Skeletal muscle cell (primary cell): ENCODE measurements at places on chromosomes 2 and 18.

- DNase-seq = peak; percentile 0
These were observed 340.5 kb upstream of the KYNU start for GRCh38 chr2:142536966-142537365.

DNA sequence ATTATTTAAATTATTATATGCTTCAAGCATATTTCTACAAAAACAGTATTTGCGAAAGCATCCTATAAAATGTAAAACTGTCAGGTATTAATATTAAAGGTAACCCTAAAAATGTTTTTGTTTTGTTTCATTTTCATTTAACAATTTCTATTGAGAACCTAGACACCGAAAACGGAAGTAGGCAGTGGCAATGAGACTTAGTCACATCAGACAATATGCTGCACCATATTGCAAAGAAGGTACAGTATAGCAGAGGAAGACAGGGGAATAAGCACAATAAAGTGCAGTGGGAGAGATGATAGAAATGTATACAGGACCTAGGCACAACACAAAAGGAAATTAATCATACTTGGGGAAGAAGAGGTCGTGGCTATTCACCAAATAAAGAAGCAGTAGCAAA is 12.2 kb downstream of the SCN1A start:
- no peak for DNase-seq

DNA sequence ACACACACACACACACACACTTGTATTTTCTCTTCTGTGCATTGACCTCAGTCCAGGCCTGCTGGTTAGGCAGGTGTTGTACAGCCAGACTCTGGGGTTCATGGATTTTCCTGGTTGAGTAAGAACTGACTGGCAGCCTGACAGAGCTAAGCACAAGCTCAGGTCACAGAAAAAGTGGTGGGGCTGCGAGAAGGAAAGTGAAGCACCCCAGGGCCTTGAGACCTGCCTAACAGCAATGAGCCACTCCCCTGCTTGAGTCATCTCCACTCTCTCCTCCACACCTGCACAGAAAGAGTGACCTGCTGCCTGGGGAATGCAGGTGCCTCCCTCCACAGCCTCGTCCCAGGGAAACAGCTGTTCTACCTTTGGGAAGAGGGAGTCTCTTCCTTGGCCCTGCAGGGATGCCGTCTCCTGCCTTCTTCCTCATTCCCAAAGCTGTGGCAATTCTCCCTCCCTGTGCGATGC is 91.4 kb upstream of the LGALSL start:
- DNase-seq = no peak

- no peak for DNase-seq
These were observed 154.3 kb upstream of the FN1 start for GRCh38 chr2:215590010-215590745.

- DNase-seq = no peak
These were observed 30.0 kb upstream of the SULT1C4 start for GRCh38 chr2:108347786-108348185.

DNA sequence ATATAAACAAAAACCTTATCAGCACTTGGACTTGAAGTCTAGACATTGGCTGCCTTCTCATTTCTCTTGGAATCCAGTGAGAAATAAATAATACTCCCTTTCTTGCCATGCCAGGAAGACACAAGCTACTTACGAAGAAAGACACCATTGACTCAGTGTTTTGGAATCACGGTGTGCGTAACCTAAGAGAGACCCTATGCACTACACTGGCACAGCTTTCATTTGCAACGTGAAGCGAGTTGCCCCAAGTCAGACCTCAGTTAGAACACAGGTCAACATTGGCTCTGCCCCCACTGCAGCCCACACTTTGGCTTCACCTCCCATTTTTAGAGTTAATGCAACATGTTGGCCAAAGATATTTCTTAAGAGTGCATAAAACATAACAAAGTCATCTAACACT is 54.2 kb downstream of the PIEZO2 start:
- DNase-seq = no peak

DNA sequence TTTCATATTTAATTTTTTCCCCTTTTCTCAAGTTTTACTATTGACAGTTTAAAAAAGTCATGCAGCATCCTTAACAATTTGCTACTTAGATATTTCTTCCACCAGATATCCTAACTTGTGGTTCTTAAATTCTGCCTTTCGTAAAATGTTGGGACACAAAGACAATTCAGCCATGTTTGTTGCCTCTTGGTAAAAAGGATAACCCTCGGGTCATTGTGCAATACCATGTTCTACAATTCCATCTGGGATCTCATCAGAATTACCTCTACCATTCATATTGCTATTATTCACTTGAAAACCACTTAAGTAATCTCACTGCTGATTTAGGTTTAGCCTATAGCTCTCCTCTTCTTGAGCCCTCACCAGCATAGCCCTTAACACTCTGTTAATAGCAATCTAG is 13.2 kb upstream of the REG1B start:
- DNase-seq = no peak

DNA sequence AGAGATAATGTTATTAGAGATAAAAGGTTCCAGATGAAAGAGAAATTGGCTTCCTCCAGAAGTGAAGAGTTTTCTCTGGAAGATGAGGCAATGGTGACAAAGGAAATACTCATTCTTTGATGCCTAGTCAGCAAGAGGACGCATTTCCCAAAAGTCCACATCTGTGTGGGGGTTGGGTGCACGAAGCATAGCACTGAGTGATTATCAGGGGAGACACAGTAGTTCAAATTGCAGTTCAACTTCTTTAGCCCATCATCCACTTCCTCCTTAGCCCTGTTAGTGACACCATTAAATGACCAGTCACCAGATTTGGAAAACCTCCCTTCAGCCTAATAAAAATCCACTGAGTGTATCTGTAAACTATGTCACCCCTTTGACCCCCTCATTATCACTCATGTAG is 80.9 kb upstream of the PHLPP1 start:
- no peak for DNase-seq

- no peak for DNase-seq
These were observed 1.1 kb upstream of the HOXD8 start for GRCh38 chr2:176128172-176128981.

- DNase-seq = no peak
These were observed 661.8 kb upstream of the HS6ST1 start for GRCh38 chr2:128980475-128980874.

DNA sequence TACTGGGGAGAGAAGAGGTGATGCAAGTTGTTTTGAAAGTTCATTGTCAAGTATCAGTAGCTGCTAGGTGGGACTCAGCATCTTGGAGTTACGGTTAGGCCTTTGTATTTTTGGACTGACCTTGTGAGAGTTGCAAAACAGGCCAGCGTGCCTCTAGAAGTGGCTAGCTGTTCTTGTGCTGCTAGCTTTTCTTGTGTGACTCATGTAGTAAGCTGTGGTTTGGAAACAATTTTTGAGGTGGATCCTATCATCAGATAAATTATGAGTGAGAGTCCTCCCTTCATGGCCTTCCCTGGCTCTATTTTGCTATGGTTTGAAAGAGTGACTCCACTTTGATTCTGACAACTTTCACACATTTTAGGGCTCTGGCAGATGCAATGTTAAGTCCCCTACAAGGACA is 409.2 kb upstream of the HS6ST1 start:
- DNase-seq = peak; percentile 92

GRCh38 chr2:206105541-206105940 is 19.6 kb upstream of the INO80D start:
- no peak for DNase-seq

GRCh38 chr2:74441690-74442482 is at the start of gene RTKN:
Gene RTKN, minus strand, starts transcription at chr2:74441937. Its CDS starts 121 bp downstream, at chr2:74441816.
- DNase-seq = no peak

DNA sequence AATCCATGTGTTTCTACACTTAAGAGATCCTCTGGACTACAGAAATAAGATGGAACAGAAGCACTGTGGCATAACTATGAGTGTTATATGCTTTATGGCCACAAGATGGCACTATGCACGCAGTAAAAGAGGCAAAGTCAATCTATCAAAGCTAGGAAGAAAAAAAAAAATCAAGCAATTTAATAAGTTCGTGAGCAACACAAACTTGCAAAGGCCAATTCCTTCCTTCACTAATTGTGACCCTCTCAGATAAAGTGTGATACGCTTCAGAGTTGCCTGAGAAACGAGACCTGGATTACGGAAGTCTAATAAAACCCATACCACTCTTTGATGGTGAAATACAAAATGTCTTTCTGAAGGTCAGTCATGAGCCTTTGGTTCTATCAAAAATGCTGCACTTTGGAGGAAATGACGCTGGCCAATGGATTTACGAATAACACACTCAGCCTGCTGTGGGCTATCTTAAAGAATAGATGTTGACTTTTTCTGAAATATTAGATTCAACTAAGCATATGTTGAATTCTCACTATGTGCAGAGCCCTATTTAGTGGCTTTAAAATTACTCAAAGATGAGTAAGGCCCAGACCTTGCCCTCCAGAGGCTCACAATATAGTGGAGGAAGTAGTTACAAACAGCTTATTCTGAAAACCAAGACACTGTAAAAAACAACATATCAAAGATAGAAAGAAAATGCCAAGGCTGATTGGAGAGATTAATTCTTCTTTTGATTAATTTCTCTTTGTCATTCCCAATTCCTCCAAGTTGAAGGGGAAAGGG is 35.5 kb upstream of the TTR start:
- peak; percentile 30 for DNase-seq

- no peak for DNase-seq
These were observed 12.1 kb downstream of the CFLAR start for GRCh38 chr2:201128033-201128432.

- no peak for DNase-seq
These were observed 442.7 kb upstream of the MEIS1 start for GRCh38 chr2:65992198-65992554.

DNA sequence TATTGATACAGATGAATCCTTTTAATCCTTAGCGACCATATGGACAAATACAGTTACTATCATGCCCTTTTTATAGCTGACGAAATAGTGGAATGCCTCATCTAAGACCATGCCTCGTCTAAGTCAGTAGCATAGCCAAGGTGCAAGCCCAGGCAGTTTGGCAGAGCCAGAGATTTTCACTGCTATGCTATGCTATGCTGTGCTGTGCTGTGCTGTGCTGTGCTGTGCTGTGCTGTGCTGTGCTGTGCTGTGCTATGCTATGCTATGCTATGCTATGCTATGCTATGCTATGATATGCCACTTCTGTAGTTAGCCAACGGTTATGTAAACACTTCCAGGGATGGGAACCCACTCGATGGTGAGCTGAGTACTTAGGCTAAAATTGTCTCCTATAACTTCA is 91.6 kb upstream of the MAP4K3 start:
- no peak for DNase-seq

GRCh38 chr2:218387369-218388194 is 5.5 kb downstream of the SLC11A1 start:
- DNase-seq = no peak

GRCh38 chr2:55636831-55637230 is 19.4 kb upstream of the PPP4R3B start:
- DNase-seq = no peak

GRCh38 chr2:137741784-137742362 is 222.4 kb upstream of the HNMT start:
- no peak for DNase-seq

- no peak for DNase-seq
These were observed 33.7 kb downstream of the STARD6 start for GRCh38 chr18:54323970-54324369.

- no peak for DNase-seq
These were observed 90.6 kb upstream of the PELI1 start for GRCh38 chr2:64234785-64235184.

GRCh38 chr2:108106731-108107130 is 120.4 kb downstream of the SLC5A7 start:
- no peak for DNase-seq

- no peak for DNase-seq
These were observed 69.8 kb upstream of the GALNT3 start for GRCh38 chr2:165863810-165864261.

DNA sequence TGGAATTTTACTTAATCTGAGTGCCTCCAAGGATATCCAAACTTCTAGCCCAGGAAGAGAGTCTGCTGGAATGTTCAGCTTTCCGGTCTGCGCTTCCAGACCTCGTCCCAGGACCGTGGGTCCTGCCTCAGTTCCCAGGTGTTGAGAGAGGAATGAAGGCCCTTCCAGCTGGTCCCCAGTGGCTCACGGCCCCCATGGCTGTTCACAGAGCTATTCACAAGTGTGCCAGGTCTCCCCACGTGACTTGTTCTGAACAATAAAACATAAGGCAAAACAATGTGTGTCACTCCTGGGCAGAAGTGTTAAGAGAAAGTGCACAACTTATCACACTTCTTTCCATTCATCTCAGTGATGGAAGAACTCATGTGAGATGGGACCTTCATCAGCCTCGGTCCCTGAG is 20.1 kb upstream of the TEX51 start:
- no peak for DNase-seq

DNA sequence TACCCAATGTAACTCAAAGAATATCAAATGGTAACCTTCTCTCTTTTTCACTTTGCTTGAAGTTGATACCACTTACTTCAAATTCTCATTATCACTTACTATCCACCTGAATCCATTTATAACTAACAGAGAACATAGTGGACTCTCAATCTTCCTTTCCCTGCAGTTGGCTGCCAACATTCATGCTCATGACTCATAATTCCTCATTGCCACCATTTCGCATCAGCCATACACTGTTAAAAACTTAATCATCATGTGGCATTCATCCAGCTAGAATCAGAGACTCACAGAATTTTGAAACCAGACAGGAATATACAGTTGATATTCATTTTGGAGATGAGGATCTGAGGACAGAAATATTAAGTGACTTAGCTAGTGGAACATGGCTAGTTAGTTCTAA is 56.8 kb downstream of the SLC4A10 start:
- peak; percentile 25 for DNase-seq

GRCh38 chr2:96810783-96811192 is 5.3 kb upstream of the CNNM3 start:
- DNase-seq = no peak

DNA sequence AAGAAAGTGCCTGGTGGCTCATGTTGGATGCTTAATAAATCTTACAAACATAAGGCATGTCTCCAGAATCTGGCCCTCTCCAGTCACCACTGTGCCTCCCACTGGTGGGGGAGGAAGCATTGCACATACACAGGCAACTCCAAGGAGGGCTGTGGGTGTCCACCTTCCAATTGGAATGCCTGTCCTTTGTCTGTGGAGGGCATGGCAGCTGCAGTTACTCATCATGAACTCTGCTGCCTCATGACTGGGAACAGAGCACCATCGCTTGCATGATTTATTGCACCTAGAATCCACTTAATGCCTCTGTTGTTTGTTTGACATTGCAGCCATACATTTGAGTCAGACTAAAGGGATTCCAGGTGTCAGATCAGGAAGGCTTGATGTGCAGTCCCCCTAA is 278.9 kb downstream of the PRKCE start:
- peak; percentile 71 for DNase-seq

DNA sequence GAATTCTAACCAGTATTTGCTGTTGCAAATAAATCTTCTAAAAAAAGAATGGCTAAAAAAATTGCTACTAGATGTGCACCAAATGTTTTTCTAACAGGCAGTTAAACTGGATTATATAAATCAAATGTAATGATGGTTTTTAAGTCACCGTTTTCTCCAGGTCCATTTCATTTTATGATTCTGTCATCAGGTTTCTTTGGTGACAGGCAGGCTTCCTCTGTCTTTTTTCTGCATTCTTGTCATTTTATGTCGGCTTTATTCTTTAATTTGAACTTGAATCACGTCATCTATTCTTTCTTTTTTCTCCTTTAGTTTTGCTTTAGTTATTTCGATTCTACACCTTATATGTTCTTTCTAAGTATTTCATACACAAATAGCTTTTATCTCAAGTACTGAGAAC is 212.5 kb downstream of the SOCS6 start:
- DNase-seq = no peak

- DNase-seq = peak; percentile 100
These were observed 290.8 kb upstream of the TANK start for GRCh38 chr2:160869411-160869810.
